ENCODE measurements at places on chromosomes 3 and 15.

GRCh38 chr3:71542521-71543370 lies 40.8 kb downstream of the FOXP1 start:
- DNase-seq = peak; percentile 76

- DNase-seq = no peak
These were observed 56.2 kb downstream of the EIF3J start for GRCh38 chr15:44593042-44593736.

DNA sequence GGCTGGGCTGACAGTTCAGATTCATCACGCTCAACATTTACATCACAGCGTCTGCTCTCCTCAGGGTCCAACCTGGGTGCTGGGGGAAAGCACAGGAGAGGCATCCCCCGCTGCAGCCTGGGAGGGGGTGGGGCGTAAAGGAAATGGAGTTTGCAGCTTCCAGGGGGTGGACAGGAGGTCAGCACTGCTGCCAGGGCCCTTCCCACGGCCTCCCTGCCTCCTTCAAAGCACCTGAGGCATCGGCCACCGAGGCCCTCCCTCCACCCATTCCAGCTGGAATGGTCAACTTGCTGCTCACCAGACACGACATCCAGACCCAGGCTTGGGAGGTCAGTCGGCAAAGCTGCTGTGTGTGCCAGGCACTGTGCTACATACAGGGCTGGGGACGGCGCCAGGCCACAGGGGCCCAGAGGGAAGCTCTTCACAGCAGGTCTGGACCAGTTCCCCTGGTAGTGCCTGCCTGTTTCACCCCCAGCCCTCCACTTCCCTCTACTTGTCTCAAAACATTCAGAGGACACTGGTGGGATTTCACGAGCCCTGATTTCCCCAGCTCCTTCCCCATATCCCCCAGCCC lies 120.7 kb downstream of the ANP32A start:
- DNase-seq = no peak

DNA sequence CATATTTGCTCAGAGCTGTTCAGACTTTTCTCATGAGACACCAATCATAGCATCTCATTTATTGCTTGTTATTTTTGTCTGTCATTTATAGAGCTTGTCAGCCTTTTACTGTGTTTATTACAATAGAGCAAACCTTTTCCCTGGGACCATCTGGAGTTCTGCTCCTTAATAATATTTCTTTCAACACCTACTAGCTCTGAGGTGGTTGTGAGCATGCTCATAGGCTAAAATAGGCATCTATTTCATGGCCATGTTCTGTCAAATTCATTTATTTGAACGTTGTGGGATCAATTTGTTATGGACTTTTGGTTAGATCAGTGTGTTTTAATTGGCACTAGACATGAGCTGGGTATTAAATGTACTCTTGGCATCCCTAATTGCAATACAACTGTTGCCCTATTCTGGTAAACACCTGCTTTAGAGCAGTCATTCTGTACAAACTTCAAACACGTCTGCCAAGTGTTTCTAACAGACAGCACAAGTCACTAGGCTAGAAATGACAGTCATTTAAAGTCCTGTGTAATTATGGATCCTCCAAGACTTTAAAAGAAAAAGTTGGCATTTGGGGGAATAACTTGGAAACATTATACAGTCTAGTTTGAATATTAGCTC lies 766.3 kb downstream of the ZNF385D start:
- no peak for DNase-seq
